SHP77 treated with DMSO at 0.1 percent for 48 hours (cell line): ENCODE measurements at places on chromosomes 1 and 21.

- no peak for DNase-seq
These were observed 16.6 kb downstream of the HIVEP3 start for GRCh38 chr1:41902159-41902577.

- DNase-seq, result no peak
These were observed 33.3 kb upstream of the ZBTB40 start for GRCh38 chr1:22418312-22418711.

- DNase-seq, result no peak
These were observed 15.4 kb downstream of the MEGF6 start for GRCh38 chr1:3595949-3596348.

DNA sequence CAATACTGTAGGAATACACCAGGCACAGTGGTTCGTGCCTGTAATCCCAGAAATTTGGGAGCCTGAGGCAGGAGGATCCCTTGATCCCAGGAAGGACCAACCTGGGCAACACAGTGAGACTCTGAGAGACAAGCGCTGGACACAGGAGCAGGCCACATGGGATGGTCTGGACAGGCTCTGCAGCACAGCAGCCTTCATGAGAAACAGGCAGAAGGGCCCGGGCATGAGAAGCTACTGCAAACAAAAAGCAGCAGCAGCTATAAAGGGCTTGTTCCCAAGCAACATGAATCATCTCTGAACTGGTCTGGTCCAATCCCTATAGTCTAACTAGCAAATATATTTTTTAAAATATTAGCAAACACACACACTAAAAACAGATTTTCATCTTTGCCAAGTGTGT, 35.5 kb upstream of the SLAMF9 start:
- no peak for DNase-seq

DNA sequence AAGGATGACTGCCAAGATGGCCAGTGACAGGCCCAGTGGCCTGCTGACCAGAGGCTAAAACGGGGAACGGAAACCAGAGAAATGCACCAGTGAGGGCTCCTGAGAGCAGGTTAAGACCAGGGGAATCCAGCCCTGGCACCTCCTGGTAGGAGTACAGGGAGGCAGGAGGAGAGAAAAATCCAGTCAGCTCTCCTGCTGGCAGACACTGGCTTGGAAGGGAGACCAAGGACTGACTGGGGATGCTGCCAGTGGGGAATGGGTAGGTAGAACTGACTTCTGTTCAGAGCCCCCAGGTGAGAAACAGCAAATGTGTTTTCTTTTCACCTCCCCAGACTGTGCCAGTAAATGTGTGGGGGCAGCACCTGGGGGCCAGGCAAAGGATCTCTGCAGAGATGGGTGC, 27.7 kb upstream of the CRNN start:
- no peak for DNase-seq

GRCh38 chr1:150366416-150367296, 2.7 kb downstream of the RPRD2 start:
- no peak for DNase-seq

DNA sequence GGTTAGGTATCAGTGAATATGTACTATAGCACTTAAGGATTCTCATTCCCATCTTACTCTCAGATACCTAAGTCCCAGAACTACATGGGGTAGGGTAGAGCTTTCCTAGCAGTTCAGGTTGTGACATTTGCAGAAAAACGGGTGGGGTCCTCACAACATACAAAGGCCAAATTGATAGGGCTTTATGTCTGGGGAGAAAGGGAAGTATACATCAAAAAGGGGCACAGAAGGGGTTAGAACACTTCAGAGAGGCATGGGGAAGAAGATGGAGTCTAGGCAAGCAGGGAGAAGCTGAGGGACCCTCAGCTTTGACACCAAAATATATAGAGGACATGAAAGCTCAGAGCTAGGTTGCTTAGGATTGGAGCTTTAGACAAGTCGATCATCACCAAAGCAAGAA, 3.6 kb downstream of the UROD start:
- DNase-seq, result no peak

DNA sequence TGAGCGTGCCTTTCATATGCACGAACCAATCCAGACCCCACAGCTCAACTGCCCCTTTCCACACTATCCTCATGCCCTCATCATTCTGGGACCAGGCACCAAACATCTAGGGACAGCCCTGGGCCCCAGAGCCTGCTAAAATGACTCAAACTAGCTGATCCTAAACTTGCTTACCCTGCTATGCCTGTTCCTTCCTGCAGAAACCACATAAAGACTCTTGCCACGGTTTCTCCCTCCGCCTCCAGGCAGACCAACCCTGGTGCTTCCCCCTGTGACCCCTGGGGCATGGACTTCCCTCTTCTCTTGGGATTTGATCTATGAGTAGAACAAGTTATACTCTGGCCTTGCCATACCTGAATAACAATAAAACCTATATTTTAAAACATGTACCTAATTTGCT, 138.0 kb upstream of the CD34 start:
- DNase-seq, result no peak

DNA sequence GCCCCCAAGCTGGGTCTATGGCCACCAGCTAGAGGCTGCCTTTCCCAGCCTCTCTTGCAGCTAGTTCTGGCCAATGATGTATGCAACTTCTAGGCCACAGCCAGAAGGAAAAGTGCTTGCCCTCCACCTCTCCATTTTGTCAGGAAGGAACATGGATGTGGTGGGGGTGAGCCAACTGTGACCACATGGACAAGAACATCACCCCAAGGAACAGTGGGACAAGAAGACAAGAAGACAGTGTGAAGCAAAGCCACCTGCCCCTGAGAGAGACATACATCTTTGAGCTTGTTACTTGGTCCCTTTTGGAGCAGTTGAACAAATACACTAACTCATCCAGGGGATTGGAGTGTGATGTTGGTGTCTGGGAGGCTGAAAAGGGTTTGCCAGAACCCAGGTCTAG, 105.8 kb upstream of the EDN2 start:
- no peak for DNase-seq

- no peak for DNase-seq
These were observed 104.9 kb downstream of the EPHB2 start for GRCh38 chr1:22815421-22816066.

GRCh38 chr1:221878134-221878533, 136.2 kb upstream of the DUSP10 start:
- DNase-seq, result no peak

DNA sequence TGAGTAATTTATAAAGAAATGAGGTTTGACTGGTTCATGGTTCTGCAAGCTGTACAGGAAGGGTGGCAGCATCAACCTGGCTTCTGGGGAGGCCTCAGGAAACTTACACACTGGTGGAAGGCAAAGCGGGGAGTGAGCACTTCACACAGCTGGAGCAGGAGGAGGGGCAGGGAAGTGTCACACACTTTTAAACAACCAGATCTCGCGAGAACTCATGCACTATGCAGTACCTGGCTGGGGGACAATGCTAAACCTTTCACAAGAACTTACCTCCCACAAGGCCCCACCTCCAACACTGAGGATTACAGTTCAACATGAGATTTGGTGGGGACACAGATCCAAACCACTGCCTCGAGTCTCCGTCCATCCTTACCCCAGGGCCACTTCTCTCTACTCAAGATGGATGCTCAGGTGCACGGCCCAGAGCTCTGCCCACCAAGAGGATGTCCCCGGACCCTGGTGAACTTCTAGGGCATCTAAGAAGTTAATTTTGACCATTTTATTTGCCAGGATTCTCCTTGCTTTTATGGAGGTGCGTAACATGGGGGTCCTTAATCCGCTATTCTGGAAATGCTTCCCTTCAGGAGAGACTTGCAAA, 22.7 kb upstream of the ACTRT2 start:
- no peak for DNase-seq
